T-helper 22 cell (primary cell): ENCODE measurements at places on chromosomes 5 and 9.

DNA sequence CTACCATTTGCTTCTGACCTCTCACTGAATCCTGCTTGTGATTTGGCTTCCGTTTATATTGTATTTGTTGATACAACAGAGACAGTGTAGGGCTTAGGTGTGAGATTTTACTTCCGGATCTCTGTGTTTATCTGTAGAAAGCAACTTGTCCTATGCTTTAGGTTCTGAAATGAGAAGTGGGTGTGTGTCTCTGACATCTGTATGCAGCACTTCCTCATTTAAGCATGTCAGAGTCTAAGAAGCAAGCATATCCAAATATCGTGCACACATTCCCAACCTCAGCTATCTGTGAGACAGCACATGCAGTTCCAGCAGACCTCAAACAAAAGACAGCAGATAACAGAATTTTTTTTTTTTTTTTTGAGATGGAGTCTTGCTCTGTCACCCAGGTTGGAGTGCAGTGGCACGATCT lies 16.3 kb downstream of the KLF9 start:
- no peak for DNase-seq

DNA sequence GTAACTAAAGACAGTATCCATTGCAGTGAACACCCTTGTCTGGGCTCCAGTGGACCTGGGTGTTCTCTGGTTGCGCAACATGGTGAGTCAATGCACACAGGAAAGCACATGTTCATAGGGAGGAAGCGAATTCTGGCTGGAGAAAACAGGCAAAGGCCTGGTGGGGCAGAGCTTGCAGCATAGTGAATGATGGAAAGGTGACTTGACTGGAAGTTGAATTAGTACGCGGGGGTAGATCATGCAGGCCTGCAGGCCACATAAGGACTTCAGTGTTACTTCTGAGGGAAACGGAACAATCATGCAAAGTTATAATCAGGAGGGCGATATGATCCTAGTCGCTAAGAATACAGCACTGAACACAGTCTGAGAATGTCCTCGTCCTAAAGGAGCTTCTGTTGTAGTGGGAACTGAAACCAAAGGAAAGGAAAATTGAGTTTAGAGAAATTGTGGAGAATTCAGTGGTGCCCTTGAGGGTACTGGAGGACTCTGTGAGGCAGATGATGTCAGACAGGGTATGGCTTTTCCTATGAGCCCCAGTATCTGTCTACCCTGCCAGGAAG lies 71.9 kb upstream of the RANBP3L start:
- DNase-seq = no peak

GRCh38 chr9:33354651-33355211 lies 47.6 kb downstream of the AQP7 start:
- DNase-seq = no peak

GRCh38 chr5:329768-330167 lies 8.3 kb downstream of the AHRR start:
- DNase-seq = no peak

- DNase-seq = no peak
These were observed 25.0 kb upstream of the OCLN start for GRCh38 chr5:69467442-69468225.

DNA sequence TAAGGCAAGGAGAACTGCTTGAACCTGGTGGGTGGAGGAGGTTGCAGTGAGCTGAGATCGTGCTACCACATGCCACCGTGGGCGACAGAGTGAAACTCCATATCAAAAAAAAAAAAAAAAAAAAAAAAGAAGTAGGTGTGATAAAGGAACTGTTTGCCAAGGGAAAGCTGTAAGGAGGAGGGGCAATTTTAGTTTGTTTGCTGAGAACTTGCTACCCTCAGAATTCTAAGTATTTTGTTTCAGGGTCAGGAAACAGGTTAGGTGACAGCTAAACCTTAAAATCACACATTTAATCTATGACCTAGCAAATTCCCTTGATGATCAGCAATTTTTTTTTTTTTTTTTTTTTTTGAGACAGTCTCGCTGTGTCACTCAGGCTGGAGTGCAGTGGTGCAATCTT lies 7.2 kb upstream of the ARRDC3 start:
- no peak for DNase-seq

DNA sequence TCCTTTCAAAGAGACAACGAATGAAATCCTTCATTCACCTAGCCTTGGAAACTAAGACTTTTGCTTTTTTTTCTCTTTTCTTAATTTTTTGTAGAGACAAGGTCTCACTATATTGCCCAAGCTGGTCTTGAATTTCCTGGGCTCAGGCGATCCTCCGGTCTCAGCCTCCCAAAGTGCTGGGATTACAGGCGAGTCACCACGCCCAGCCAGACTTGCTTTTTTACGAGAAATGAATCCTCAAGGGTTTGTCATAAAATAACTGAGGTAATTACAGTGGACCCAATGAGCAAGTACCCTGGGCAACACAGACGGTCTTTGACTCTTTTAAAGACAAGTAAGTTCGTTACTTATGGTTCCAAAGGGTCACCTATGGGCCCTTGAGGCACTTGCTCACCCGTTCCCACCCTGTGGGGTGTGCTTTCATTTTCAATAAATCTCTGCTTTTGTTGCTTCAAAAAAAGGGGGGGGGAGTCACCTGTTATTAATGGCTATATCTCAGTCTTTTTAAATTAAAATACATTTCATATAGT lies 70.4 kb downstream of the TRPM6 start:
- DNase-seq = no peak

DNA sequence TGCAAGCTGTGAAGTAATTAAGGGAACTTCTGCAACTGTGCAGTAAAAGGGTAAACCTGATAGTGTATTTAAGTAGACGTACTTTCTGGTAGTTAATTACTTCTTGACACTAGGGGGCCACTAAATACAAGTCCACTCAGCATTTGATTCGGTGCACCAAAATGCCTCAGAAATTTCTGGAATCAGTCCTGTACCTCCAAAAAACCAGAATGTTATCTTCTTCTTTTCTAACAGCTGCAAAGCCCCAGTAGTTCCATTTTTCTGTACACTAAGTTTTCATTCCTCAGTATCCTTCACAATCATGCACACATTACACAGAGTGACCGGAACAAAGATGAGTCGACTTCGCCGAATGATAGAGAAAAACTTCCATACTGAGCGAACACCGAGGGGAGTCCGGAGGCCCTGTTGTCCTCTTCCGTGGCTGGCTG lies 484 bp downstream of the GFM2 start:
- DNase-seq = no peak

DNA sequence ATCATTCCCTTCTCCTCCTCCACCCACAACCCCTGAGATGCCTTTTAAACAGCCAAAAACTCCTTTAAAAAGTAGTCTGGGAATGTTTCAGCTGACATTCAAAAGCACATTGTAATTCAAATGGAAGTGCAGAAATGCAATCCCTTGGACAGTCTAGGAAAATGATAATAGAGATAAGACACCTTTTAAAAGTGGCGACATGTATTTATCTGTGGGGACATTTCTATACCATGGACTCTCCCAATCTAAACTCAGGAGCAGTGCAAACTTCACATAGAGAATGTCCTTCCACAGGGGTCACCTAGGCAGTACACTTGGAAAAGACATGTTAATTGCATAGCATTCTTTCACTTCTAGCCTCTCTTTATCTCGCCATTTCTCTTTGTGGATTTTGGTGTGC lies 33.0 kb downstream of the TRIM32 start:
- no peak for DNase-seq

GRCh38 chr5:1508659-1509290 lies 15.0 kb downstream of the LPCAT1 start:
- DNase-seq = no peak

DNA sequence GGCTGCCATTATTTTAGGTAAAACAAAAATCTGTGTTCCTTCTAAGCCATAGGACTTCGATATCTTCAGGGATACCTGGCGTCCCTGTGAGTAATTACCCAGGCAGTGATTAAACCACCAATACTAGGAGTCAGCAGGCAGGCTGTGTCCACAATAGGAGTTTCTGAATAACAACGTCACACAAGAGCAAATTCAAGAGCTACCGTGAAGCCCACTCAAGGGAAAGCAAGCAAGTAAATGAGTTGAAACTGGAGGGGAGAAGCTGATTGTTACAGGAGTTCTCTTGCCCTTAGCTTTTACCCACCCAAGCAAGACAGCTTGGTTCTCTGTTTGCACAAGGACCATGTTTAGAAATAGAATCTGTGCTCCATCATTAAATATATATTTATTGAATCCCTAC lies 50.8 kb downstream of the SEMA5A start:
- no peak for DNase-seq
